ENCODE measurements at places on chromosomes 2 and 18. TPM values are rescaled to one million over a fixed set of nuclear protein-coding genes. Genes with fewer than 3 reads are reported as not detected.

DNAH7 gene
- not detected for total RNA-seq

DSEL gene
- 1.2 TPM for total RNA-seq

- peaks cover 1% of the 10 kb centered on the region for H3K36me3 ChIP-seq
- no peak overlapping the region for H3K27ac ChIP-seq
- DNase-seq, result no peak
- no peaks in the 10 kb centered on the region for H3K4me1 ChIP-seq
These were observed 34.1 kb downstream of the RAB3GAP1 start for GRCh38 chr2:135086222-135086621.

ARMC9 gene
- 1.1 TPM for total RNA-seq

DNA sequence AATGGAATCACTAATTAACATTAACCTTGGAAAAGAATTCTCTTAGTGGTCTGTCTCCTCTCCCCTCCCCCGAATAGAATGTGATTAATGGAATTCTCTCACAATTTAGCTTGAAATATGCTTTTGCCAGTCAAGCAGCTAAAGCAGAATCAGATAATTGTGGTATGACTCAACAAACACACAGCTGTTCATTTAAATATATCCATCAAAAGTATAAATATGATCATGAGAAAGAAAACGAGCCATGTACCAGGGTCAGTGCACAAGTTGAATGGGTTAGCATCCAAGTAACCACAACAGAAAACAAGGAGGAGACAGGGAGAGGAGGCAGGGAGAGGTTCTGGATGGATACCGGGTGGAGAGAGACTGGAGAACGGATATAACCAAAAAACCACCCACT lies 66.9 kb downstream of the ACVR1 start:
- H3K36me3 ChIP-seq, result no peaks in the 10 kb centered on the region
- H3K4me1 ChIP-seq, result no peaks in the 10 kb centered on the region
- H3K27me3 ChIP-seq, result no peaks in the 10 kb centered on the region
- H3K27ac ChIP-seq, result no peak overlapping the region
- no peak overlapping the region for H3K4me3 ChIP-seq
- DNase-seq, result no peak

DNA sequence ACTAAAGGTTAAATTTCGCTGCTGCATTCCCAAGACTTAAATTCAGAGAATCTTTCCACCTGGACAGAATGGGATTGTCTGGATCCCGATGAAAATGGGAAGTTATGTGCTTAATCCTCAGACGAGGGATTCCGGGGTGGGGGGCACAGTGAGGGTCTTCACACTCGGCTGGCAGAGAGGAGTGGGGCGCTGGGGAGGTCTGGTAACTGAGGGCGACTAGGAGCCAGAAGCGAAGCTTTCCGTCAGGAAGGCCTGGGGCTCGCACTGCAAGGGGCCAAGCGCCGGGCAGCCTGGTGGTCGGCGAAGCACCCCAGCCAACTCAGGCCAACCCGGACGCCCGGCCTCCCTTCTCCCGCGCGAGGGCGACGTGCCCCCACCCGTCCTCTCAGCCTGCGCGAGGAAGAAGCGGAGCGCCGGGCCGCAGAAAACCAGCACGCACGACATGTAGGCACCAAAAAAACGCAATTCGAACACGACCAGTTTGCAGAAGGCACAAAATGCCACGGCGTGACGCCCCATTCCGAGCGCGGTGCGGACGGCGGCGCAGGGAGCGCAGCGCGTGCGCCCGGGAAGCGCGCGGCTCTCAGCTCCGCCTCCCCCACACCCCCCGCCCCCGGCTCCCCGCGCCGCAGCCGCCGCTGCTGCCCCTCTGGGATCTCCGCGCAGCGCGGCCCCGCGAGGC lies 188.1 kb downstream of the ZEB2 start:
- H3K36me3 ChIP-seq, result no peaks in the 10 kb centered on the region
- H3K4me3 ChIP-seq, result peak overlapping the region; percentile 70
- peak overlapping the region; percentile 68 for H3K27ac ChIP-seq
- peaks cover 26% of the 10 kb centered on the region for H3K4me1 ChIP-seq
- H3K27me3 ChIP-seq, result no peaks in the 10 kb centered on the region
- DNase-seq, result no peak

RTP5 gene
- total RNA-seq, result 0.28 TPM

TBR1 gene
- total RNA-seq, result not detected

GRCh38 chr2:69615969-69616368 lies 27.6 kb downstream of the AAK1 start:
- H3K36me3 ChIP-seq, result peaks cover 6% of the 10 kb centered on the region
- no peaks in the 10 kb centered on the region for H3K27me3 ChIP-seq
- no peak overlapping the region for H3K4me3 ChIP-seq
- no peak for DNase-seq
- H3K27ac ChIP-seq, result no peak overlapping the region
- H3K4me1 ChIP-seq, result peaks cover 99% of the 10 kb centered on the region

DSG2 gene
- total RNA-seq, result not detected

DNA sequence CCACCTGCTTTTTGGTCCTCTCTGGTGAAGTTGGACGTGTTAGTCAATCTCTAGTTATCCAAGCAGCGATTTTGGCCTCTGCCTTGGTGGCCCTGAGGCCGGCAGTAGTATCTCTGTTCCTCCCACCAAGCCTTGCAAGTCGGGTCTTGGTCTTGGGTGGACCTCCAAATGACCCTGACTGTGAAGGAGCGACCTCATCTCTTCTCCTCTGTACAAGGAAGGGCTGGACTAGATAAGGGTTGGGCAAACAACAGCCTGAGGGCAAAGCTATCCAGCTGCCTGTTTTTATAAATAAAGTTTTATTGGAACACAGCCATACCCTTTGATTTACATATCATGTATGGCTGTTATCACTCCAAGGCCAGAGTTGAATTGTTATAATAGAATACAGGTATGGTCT lies 74.6 kb upstream of the FOSL2 start:
- H3K4me1 ChIP-seq, result no peaks in the 10 kb centered on the region
- no peak overlapping the region for H3K4me3 ChIP-seq
- no peaks in the 10 kb centered on the region for H3K27me3 ChIP-seq
- no peak for DNase-seq

- no peak for DNase-seq
- no peaks in the 10 kb centered on the region for H3K36me3 ChIP-seq
- H3K27ac ChIP-seq, result no peak overlapping the region
- no peaks in the 10 kb centered on the region for H3K4me1 ChIP-seq
These were observed 367.4 kb downstream of the FBXO15 start for GRCh38 chr18:73780218-73780617.
